GM19239 (cell line): ENCODE measurements at places on chromosomes 5 and 9.

DNA sequence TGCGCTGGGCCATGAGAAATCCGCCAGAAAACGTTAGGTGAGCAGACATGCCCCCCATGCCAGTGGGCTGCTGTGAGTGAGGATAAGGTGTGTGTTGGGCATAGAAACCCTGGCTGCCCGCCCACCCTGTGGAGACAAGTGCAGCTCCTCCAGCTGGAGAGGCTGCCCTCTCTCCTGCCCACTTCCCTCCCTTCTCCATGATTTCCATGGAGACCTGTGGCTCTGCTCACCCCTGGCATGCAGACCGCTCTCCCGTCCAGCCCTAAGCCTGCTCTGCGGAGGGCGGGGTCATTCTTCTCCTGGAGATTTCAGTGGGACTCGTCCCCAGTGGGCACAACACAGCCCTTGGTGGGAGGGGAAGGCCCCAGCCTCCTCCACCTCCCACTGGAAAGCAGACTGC lies 133.0 kb upstream of the FAM120A start:
- no peak for DNase-seq

- DNase-seq = no peak
Measured at GRCh38 chr5:125412561-125413495, 666.4 kb upstream of the ZNF608 start.

- DNase-seq = no peak
Measured at GRCh38 chr5:178555771-178556211, 34.4 kb downstream of the COL23A1 start.

- no peak for DNase-seq
Measured at GRCh38 chr5:50770441-50770840, 104.0 kb downstream of the PARP8 start.

DNA sequence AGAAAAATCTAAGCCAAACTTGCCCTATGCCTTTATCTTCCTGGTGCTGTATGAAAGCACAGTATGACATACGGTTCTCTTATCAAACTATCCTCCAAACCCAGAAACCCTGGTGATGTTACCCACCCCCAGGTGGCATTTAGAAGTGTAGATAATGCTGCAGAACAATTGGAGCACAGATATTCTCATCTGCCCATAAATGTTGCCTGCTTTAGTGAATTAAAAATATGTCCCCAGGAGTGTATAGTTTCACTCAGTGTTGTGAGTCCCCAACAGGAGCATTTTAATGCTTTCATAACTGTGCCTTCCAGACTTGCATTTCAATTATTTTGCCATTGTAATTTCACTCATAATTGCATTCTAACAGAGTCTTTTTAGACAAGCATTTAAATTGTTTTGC lies 50.8 kb downstream of the SV2C start:
- DNase-seq = no peak

DNA sequence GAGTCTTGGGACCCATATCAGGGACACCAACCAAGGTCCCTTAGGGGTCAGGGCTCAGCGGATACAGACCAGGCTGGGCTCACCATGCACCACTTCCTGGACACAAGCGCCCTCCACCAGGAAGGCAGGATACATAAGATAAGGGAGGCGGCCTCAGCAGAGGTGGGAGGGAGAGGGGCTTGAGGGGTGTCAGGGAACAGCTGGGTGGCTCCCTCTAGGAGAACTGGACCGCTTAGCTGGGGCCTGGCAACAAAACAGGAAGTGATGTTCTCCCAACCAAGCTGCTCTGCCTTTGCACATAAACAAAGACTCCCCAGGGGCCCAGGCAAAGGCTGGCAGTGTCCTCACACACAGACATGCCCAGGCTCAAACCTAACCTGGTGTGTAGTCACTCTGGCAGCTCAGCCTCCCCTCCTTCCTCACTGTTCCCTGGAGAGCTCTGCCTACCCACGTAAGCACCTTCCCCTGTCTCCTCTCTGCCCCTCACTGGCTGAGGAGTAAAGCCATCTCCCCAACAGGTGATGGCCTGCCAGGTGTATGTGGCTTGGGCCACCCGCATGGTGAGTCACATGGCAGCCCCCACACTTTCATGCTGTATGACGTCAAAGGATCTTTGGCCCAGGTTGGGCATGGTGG lies 5.8 kb upstream of the BICD2 start:
- no peak for DNase-seq

DNA sequence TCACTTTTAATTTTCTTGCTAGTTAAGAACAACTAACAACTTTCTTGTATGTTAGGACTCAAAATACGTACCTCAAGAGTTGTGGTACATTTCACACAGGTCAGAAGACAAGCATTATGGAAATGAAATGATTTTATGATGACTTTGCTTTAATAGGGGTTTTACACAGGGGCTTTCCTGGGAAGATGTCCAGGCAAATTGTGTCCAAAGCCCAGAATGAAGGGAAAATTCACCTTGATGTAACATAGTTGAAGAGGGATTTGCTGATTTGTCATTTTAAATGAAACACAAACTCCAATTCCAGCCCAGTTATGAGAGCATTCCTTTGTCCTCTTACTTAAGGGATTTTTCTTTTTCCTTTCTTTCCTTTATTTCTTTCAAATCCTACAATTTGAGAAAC lies 89.2 kb downstream of the ARL15 start:
- DNase-seq = no peak

DNA sequence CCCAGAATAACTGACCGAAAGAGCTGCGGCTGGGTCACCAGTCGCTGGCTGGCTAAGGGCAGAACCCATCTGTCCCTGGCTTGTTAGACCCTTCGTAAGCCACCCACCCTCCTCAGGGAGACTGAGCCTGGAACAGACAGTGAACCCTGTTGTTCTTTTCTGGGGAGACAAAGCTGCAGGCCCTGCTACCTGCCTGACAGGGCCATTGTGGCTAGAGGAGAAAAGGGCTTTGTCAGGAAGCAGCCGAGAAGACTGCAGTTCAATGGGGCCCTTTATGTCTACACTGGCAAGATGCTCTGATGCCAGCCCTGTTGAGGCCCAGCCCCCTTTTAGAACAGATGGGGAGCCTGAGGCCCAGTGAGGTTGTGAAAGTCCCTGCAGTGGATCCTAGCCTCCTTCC lies 3.7 kb upstream of the NIPAL4 start:
- DNase-seq = no peak
